ENCODE measurements at places on chromosomes 5 and 9.

- no peak for DNase-seq
Observed at GRCh38 chr5:106675687-106676086, 995.0 kb downstream of the EFNA5 start.

GRCh38 chr5:120919017-120919416 lies 454.9 kb downstream of the PRR16 start:
- no peak for DNase-seq

- no peak for DNase-seq
Observed at GRCh38 chr9:133032171-133032570, 1.4 kb downstream of the GTF3C5 start.

DNA sequence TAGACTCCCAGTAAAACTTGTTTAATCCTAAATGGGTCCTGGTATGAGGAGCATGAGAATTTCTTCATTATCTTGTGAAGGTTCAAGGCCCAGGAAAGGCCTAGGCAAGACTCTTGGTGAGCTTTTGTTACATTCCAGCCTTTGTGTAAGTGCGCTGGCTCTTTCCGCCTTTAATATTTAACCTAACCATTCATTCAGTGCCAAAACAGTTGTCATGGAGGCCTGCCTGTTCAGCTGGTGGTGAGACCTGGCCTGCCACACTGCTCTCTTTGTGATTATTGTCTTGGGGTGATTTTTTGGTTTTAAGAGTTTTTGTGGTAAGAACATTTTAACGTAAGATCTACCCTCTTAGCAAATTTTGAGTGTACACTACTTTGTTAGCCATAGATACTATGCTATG lies 127.5 kb upstream of the WWC1 start:
- no peak for DNase-seq

- DNase-seq: no peak
Observed at GRCh38 chr5:53233645-53234405, 124.3 kb upstream of the MOCS2 start.

DNA sequence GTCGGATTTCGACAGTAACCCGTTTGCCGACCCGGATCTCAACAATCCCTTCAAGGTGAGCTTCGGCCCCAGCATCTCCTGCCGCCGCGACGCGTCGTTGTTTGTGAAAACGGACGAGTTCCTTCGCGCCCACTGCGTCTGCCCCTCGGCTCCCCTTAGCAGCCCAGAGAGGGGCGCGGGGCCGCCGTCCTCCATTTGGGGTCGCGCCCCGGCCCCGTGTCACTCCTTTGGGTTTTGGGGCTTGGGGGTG lies 182 bp downstream of the SCAMP1 start:
- no peak for DNase-seq

GRCh38 chr5:64978546-64978945 lies 209.8 kb downstream of the CWC27 start:
- no peak for DNase-seq
